Smooth muscle cell of the brain vasculature (primary cell): ENCODE measurements at places on chromosomes 16 and 17.

DNA sequence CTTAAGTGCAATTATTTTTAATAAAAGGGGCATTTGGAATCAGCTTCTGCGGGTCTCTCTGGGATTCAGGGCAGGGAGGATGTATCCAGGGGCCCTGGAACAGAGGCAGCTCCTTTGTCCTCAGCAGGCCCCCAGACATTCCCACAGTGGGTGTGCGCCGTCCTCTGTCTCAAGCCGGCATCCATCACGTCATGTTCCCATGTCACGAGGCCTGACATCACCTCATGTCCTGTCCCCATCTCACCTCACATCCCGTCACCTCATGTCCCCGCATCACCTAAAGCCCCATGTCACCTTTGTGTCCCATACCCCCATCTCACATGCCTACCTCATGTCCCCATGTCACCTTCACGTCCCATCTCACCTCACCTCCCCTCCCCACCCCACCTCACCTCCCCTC, 18.5 kb downstream of the GAA start:
- no peak for DNase-seq

DNA sequence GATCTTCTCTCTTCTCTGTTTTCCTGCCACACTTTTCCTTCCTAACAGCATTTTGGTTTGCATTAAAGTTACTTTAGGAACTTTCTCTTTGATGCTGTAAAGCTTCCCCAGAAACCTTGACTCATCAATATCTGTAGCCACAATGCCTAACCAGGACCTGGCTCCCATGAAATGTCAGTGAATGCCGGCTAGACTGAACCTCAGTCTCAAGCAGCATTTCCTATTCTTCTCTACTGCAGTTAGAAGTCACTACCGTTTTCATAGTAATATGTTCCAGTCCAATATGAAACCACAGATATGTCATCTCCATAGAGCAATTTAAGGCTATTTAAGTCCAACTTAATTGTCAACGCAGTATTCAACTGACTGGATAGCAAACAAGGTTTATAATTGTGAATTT, 28.9 kb downstream of the ITFG1 start:
- no peak for DNase-seq

DNA sequence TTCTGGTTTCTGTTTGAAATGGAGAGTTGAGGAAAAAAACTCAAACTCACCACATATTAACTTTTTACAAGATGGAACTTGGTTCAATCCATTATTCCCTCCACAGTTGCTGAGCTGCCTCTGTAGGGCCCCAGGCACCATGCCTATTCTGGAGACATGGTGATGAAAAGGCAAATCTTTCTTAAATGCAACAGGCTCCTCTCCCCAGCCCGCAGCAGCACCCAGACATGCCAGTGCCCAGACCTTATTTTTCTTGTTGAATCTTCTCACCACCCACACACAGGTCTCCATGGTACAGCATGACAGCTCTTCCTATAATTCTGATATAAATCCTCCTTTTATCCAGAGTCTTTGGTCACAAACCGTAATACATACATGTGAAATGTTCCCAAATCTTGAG, 7.6 kb downstream of the CYTH1 start:
- no peak for DNase-seq

DNA sequence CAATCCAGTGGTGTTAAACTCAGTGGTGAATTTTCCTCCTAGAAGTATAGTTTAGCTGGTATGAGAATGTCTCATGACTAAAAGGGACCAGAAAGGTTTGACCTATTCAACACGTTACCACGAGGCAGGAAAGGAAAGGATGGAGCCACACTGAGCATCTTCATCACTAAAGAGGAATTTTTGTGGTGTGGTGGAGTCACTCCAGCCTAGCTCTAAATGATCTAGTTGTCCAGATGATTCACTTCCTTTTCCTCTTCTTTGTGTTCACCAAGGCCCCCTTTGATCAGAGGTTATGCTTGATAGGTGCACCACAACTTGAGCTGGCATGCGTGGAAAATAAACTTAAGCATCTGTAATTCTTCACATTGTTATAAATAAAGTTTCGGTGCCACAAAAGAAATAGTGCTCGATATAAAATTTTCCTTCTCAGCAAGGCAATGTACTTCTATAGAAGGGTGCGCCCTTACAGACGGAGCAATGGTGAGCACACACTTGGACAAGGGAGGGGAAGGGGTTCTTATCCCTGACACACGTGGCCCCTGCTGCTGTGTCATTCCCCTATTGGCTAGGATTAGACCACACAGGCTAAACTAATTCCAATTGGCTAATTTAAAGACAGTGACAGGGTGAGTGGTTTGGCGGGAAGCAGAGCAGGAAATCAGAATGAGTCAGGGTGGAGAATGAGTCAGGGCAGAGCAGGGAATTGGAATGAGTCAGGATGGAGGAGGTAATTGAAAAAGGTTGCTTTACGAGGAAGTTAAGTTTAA, 254.6 kb downstream of the HS3ST3A1 start:
- no peak for DNase-seq

GRCh38 chr16:13377143-13377542, 475.7 kb downstream of the SHISA9 start:
- DNase-seq, result no peak

- DNase-seq, result no peak
These were observed 3.1 kb upstream of the HOXB2 start for GRCh38 chr17:48547808-48548522.

DNA sequence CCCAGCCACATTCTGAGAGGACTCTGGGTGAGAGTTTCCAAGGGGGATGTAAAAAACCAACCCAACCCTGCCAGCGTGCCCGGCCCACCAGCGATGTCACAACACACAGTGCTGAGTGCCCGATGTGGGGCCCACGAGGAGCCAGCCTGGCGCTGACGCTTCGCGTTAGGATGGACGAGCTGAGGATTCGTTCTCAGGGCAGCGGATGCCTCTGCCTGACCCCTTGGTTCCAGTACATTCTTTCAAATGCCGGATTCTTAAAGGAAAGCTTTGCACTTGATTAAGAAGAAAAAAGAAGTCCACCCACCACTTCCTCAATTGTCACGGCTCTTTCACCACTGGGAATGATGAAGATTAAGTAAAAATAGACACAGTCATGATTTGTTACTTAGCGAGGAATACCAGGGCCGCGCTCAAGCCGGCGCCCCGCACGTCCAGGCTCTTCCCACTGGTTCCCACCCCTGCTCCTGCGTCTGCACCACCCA, 79.4 kb downstream of the IRF8 start:
- no peak for DNase-seq
